ENCODE measurements at places on chromosomes 16 and 17.

DNA sequence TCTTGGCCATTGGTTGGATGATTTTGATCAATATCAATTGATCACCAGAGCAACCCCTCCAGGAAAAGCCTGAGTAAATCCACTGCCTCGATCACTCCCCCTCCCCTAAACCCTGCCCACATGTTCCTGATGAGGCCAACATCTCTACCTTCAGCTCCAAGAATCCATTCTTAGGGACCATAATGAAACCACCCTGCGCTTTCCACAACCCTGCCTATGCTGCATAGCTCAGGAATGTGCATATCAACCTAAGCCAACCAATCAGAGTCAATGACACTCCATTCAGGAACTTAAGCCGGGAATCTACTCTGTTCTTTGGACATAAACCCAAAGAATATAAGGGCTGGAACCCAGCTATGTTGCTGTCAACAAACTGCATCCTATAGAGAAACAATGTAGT lies 86.3 kb downstream of the MYH11 start:
- DNase-seq, result no peak

GRCh38 chr17:75265614-75266315 lies 4.1 kb downstream of the MRPS7 start:
- no peak for DNase-seq

DNA sequence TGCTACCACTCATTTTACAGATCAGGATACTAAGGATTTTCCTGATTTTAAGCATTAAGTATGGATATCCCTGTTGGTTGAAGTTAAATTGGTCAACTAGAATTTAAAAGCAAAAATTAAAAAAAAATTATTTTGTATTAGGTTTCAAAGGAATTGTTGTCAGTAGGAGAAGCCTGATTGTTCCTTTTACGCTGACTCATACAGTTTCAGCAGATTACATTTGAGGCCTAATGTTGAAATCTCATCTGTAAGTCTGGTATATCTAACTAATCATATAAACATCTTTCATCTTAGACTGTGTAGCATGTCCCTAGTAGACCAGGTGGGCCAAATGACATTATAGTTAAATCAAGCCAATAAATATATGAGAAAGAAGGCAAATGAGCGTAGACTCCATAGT lies 83.5 kb downstream of the FTO start:
- no peak for DNase-seq

DNA sequence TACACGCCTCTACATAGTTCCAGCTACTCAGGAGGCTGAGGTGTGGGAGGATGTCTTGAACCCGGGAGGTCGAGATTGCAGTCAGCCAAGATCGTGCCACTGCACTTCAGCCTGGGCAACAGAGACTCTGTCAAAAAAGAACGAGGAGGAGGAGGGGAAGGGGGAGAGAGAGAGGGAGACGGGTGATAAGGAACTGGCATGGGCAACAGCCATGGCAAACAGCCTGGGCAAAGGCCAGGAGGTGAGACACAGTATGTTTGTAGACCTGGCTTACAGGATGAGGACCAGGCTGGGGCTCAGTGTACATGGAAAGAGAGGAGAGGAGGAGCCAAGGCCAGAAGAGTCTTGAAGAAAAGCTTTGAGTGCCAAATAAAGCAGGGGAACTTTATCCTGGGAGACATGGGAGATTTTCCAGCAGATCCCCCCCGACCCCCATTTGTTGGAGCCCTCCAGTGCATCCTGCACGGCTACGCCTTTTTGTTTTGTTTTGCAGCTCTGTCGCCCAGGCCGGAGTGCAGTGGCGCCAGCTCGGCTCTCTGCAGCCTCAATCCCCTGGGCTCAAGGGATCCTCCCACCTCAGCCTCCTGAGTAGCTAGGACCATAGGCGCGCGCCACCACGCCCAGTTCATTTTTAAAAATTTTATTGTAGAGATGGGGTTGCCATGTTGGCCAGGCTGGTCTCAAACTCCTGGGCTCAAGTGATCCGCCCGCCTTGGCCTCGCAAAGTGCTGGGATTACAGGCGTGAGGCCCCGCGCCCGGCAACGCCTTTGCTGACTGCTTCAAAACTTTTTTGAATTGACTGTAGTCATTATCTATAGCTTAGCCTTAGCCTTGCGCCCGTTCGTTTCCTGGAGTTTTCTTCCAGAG lies 1.3 kb upstream of the ALKBH5 start:
- DNase-seq, result peak; percentile 14

GRCh38 chr17:20125724-20126123 lies 116.6 kb downstream of the SPECC1 start:
- DNase-seq, result no peak

DNA sequence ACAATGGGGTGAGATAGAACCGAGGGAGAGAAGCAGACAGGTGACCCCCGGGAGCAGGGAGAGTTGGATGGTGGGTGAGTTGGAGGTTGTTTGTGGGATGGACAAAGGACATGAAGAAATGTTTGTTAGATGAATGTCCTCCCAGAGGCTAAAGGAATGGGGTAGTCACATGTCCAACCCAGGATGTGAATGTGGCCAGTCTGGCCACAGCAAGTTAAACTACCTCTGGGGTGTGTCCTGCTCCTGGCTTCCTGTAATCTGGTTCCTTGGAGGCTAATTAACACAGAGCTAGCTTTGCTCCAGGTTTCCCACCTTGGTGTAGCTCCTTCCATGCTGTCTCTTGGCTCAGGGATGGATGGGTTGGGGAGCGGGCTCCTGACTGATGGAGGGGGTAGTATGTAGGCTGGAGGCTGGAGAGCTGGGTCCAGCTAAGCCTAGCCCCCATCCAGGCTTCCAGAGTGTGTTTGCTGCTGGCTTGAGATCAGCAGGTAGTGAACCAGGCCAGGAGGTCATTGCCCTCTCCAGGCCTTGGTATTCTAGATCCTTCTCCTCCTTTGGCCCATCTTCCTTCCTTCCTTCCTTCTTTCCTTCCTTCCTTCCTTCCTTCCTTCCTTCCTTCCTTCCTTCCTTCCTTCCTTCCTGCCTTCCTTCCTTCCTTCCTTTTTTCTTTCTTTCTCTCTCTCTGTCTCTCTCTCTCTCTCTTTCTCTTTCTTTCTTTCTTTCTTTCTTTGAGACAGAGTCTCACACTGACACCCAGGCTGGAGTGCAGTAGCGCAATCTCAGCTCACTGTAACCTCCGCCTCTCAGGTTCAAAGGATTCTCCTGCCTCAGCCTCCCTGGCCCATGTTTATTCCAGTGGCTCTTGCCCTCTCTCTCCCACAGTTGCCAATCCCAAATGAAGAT lies 28.0 kb upstream of the UBE2G1 start:
- no peak for DNase-seq

- DNase-seq, result no peak
Measured at GRCh38 chr17:9324864-9325263, 250.8 kb downstream of the STX8 start.

GRCh38 chr16:57151369-57151768 lies 34.5 kb downstream of the PSME3IP1 start:
- no peak for DNase-seq

DNA sequence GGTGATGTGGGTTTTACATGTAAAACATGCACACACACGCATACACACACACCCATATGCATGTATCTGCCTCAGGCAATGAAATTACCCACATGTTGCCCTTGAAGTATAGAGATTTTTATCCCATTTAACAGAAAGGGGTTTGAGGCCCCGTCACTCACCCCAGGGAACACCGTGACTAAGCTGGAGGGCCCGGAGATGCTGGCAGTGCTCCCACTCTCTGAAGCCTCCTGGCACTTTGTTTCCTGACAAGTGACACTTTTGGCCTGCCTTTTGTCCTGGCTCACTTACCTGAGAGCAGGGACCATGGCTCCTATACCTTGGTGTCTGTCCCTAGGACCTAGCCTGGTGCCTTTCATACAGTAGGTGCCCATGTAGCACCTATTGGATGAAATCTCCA lies 50.0 kb upstream of the TNRC6C start:
- DNase-seq, result no peak

GRCh38 chr17:59331129-59331928 lies at the start of gene YPEL2:
TSS of gene YPEL2 (plus strand) at chr17:59331655. CDS start at chr17:59353410, 21,755 bp downstream.
- peak; percentile 96 for DNase-seq

- no peak for DNase-seq
Measured at GRCh38 chr17:54256401-54256929, 433.7 kb downstream of the KIF2B start.

GRCh38 chr17:49093131-49093530 lies 39.4 kb upstream of the B4GALNT2 start:
- DNase-seq, result no peak

GRCh38 chr16:58510097-58510775 lies 5.1 kb upstream of the SETD6 start:
- DNase-seq, result no peak

DNA sequence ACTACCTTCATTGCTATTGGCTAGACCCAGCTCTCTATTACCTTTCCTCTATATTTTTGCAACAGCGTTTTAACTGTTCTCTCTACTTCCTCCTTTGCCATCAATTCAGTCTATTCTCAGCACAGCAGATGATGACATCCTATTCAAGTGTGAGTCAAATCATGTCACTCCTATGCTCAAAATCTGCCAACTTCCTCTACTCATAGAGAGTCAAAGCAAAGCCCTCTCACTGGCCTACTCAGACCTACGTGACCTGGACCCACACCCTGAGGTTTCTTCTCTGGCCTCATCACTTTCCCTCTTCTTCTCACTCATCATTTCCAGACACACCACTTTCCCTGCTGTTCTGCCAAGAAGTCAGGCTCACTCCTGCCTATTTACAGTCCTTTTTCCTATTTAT lies 289.0 kb upstream of the AXIN2 start:
- no peak for DNase-seq

- no peak for DNase-seq
Measured at GRCh38 chr17:7775051-7775450, 57.5 kb downstream of the DNAH2 start.

DNA sequence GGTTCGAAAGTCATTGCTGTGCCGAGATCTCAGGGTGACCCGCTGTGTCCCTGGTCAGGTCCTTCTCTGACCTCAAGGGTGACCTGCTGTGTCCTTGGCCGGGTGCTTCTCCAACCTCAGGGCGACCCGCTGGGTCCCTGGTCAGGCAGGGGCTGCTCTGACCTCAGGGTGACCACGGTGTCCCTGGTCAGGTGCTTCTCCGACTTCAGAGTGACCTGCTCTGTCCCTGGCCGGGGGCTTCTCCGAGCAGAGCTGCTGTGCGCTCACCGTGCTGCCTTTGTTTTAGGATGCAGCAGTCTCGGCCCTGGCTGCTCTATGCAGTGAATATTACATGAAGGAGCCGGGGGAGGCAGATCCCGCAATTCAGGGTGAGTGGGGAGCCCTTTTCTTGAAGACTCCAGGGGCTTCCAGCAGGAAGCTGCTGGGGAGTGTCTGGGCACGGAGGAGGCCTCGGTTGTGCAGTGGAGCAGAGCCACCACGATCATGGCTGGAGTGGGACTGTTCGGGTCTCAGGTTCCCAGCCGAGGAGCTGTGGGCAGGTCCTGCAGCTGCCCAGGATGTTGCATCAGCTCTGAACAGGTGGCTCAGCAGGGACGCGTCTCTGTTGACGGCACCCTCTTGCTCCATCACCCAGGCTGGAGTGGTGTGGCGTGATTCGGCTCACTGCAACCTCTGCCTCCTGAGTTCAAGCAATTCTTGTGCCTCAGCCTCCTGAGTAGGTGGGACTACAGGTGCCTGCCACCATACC lies 83.7 kb upstream of the ZNF750 start:
- no peak for DNase-seq

DNA sequence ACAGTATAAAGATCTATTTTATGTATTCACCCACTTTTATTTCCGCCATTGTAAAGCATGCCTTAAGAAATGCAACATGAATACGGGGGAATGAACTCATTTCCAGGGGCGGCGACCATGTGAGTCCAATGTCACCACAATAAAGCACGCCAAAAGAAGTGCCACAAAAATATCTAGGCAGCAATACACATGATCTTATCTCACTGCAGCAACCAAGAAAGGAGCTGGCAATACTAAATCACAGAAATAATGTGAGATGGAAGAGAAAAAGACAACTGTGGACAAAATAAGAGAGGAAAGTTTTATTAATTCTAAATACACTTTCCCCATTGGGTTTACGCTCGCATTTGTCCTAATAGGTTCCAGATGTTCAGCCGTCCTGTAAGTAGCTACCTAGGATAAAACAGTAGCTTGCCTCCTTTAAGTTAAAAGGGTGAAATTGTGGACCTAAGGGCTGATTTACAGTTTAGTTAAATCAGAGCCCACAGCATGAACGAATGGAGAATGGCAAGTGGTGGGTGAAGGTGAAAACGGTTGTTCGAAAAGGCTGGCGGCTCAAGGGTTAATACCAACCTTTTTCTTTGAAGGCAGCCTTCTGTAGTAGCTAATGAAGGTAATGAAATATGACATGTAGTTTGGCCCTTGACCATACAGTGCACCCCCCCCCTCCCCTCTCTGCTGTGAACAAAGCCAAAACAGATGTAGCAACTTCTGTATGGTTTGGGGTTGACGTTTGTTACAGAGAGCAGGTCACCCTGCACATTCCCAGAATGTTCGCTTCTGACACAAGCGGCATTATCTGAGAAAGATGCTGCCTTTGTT lies 504.2 kb upstream of the PSMD7 start:
- DNase-seq, result no peak

GRCh38 chr16:30767767-30768465 lies 5.8 kb downstream of the RNF40 start:
- no peak for DNase-seq

DNA sequence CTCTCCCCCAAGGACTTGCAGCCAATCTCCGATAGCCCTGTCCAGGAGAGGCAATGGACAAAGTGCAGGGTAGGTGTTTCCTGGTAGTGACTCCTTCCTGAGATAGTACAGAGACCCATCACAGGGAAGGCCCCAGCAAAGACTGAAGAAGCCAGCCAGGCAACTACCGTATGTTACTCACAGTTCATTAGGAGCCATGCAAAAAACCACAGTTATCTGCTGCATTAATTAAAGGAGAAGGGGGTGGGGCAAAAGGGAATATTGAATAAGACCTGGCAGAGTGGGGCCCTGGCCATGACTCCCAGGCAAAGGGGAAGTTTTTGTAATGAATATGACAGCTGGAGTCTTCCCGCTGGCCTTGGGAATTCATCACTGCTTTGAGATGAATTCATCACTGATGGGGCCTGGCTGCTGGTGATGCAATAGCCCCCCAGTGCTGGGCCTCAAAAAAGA lies 2.5 kb upstream of the SLC13A2 start:
- no peak for DNase-seq

DNA sequence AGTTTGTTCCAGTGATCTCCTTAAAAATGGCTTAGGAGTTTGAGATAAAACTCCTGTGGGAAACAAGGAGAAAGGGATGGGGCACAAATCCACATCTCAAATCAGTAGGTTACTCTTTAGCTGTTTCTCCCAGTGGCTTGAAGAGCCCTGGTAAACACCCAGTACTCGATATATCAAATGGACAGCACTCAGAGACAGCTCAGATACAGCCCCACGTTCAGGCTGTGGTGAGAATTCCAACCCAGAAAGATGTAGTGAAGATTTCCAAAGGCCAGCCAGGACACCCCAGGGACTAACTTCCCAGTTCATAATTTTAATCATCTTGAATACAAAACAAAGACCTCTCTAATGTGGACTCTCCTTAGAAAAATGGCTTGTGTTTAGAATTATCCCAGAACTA lies 6.4 kb upstream of the VEZF1 start:
- DNase-seq, result no peak

- no peak for DNase-seq
Measured at GRCh38 chr17:38415250-38416194, 12.7 kb upstream of the ARHGAP23 start.

Data from progenitor cell of endocrine pancreas (in vitro differentiated cells).